ENCODE measurements at places on chromosomes 12 and 14.

DNA sequence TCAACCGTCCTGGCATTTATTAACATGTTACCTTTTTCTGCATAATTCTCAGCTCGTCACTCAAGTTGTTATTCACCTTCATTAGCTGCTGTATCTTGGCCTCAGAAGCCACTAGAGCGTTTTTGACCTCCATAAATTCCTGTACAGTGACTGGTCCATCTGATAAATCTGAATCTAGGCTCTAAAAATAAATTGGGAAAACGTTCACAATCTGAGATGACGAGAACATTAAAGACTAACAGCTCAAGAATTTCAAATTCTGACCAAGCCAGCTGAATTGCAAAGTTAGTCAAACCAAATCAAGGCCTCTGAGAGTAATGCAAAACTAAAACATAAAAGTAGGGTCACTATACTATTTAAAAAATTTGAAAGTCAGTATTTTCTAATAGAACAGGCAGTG is 45.0 kb downstream of the GIT2 start:
- DNase-seq, result no peak
- H3K4me1 ChIP-seq, result peaks cover 29% of the 10 kb centered on the region
- H3K4me3 ChIP-seq, result no peak overlapping the region
- H3K27ac ChIP-seq, result peak overlapping the region; percentile 2

GRCh38 chr12:117046011-117046369 is 53.2 kb downstream of the TESC start:
- H3K4me1 ChIP-seq, result no peaks in the 10 kb centered on the region
- H3K27me3 ChIP-seq, result peaks cover 11% of the 10 kb centered on the region
- H3K36me3 ChIP-seq, result no peaks in the 10 kb centered on the region
- DNase-seq, result no peak
- no peak overlapping the region for H3K27ac ChIP-seq

GRCh38 chr12:1919763-1920162 is 1.3 kb upstream of the CACNA2D4 start:
- H3K27me3 ChIP-seq, result no peaks in the 10 kb centered on the region
- H3K27ac ChIP-seq, result no peak overlapping the region
- H3K4me3 ChIP-seq, result no peak overlapping the region
- no peaks in the 10 kb centered on the region for H3K4me1 ChIP-seq
- DNase-seq, result no peak

- DNase-seq, result no peak
- H3K27ac ChIP-seq, result no peak overlapping the region
- H3K4me3 ChIP-seq, result no peak overlapping the region
- H3K27me3 ChIP-seq, result no peaks in the 10 kb centered on the region
- H3K36me3 ChIP-seq, result no peaks in the 10 kb centered on the region
- peaks cover 11% of the 10 kb centered on the region for H3K4me1 ChIP-seq
These were observed 11.2 kb downstream of the CEP170B start for GRCh38 chr14:104876251-104876699.

GRCh38 chr14:105746124-105746514 is 219.7 kb downstream of the TMEM121 start:
- no peak overlapping the region for H3K4me3 ChIP-seq
- H3K4me1 ChIP-seq, result no peaks in the 10 kb centered on the region
- no peaks in the 10 kb centered on the region for H3K36me3 ChIP-seq
- H3K27ac ChIP-seq, result no peak overlapping the region
- H3K27me3 ChIP-seq, result no peaks in the 10 kb centered on the region

GRCh38 chr12:115135800-115136211 is 451.8 kb upstream of the TBX3 start:
- peak; percentile 24 for DNase-seq
- H3K27me3 ChIP-seq, result no peaks in the 10 kb centered on the region
- no peak overlapping the region for H3K27ac ChIP-seq
- no peaks in the 10 kb centered on the region for H3K36me3 ChIP-seq

DNA sequence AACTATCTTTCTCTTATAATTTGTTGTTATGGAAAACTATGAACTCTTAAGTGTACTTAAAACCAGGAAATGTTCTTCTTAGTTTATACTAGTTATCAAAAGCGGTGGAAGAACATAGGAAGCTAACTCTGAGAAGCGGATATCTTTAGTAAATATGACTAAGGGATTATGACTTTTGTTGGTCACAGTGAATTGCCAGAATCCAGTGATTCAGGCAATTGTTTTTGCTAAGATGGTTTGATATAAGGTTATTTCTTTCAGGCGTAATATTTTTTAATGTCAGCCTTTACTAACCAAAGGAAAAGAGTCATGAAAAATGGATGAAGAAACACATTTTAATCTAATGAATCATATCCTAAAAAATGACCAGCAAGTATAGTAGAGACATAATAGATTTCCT is 473.5 kb downstream of the FOXG1 start:
- no peak overlapping the region for H3K27ac ChIP-seq
- H3K4me1 ChIP-seq, result no peaks in the 10 kb centered on the region
- H3K36me3 ChIP-seq, result no peaks in the 10 kb centered on the region
- no peak for DNase-seq
- no peaks in the 10 kb centered on the region for H3K27me3 ChIP-seq
- no peak overlapping the region for H3K4me3 ChIP-seq

DNA sequence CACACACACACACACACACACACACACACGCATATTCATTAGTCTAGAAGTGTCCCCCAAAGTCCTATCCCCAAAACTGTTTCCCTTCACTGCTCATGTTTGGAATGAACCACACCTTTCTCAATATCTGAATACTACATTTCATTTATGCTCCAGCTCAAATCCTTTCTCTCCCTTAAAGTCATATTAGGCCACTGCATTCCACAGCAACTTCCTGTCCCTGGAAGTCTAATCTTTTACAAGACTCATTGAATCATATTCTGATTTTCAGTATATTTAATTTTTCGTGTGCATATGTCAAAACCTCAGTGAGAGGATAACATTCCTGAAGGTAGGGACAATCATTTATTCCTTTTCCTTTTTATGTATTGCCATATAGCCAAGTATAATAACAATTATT is 155.6 kb upstream of the LMNTD1 start:
- no peaks in the 10 kb centered on the region for H3K4me1 ChIP-seq
- H3K36me3 ChIP-seq, result no peaks in the 10 kb centered on the region
- no peak for DNase-seq
- H3K4me3 ChIP-seq, result no peak overlapping the region
- H3K27me3 ChIP-seq, result no peaks in the 10 kb centered on the region

DNA sequence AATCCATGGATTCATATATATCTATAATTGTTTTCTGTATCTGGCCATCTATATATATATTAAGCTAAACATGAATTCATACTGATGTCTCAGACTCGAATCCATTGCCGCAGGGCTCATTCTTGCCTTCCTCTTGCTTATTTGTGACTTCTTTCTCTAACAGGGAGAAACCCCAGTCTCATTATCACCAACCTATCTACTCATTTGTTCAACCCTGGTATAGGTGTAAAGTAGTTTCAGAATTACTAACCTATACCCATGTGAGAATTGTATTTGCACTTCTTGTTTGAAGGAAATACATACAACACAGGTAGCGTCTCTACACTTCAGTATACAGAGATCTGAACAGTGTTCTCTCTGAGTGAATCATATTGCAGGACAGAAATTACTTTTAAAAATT is 77.7 kb downstream of the PTPN11 start:
- no peaks in the 10 kb centered on the region for H3K4me1 ChIP-seq
- DNase-seq, result no peak
- no peak overlapping the region for H3K4me3 ChIP-seq

GRCh38 chr12:1531153-1531653 is 63.2 kb downstream of the FBXL14 start:
- no peak overlapping the region for H3K27ac ChIP-seq
- H3K27me3 ChIP-seq, result peaks cover 64% of the 10 kb centered on the region
- H3K4me1 ChIP-seq, result peaks cover 20% of the 10 kb centered on the region
- DNase-seq, result no peak

- H3K27ac ChIP-seq, result no peak overlapping the region
- no peak overlapping the region for H3K4me3 ChIP-seq
- H3K4me1 ChIP-seq, result peaks cover 10% of the 10 kb centered on the region
- DNase-seq, result no peak
- H3K36me3 ChIP-seq, result no peaks in the 10 kb centered on the region
These were observed 23.0 kb downstream of the ZBTB39 start for GRCh38 chr12:56983386-56983785.

DNA sequence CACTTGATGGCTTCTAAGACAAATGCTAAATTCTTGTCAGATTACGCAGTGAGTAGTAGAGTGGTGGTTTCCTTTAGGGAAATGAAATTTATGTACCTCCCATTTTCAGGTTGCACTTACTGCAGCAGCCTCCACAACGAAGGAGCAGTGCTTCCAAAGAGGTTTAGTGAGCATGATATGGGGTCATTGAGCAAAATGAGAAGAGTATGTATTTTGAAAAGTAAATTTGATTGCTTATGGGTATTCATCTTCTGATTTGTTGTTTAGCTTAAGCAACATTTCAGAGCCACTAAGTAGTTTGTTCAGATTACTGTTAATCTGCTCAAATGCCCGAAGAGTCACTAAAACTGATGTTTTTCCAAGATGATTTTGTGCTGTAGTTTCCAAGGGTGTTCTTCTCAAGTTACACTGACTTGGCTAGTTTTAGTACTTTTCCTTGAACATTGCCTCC is 493.6 kb downstream of the PCNX1 start:
- H3K4me3 ChIP-seq, result no peak overlapping the region
- DNase-seq, result no peak
- H3K4me1 ChIP-seq, result no peaks in the 10 kb centered on the region
- H3K36me3 ChIP-seq, result no peaks in the 10 kb centered on the region
- no peaks in the 10 kb centered on the region for H3K27me3 ChIP-seq

DNA sequence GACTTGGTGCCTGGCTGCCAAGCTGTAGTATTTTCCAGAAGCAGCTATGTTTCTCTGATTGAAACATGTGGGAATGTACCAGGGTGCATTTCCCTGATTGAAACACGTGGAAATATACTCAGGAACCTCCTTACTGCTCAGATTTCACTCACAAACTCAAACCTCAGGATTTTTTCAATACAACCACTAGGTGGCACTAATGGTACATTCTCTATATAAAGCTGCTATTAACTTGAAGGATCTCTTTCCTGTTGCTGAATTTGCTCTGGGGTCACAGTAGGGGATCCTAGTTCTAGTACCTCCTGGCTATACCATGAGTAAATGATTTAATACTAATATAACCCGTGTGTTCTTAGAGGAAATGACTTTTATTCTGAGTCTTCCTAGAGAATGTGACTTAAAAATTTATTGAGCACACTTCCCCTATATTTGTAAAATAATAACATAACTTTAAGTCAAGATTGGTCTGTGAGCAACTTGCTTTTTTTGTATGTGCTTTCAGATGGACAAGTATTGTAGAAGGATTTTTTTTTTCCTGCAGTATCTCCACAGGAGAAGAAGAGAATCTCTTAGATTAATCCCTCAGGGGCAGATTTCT is 173.8 kb upstream of the MIS18BP1 start:
- no peak overlapping the region for H3K27ac ChIP-seq
- no peaks in the 10 kb centered on the region for H3K27me3 ChIP-seq

GRCh38 chr12:51592034-51592705 is 1.1 kb downstream of the SCN8A start:
- DNase-seq, result no peak
- H3K27me3 ChIP-seq, result peaks cover 66% of the 10 kb centered on the region
- H3K4me3 ChIP-seq, result no peak overlapping the region
- no peak overlapping the region for H3K27ac ChIP-seq

GRCh38 chr14:99323603-99324185 is 51.7 kb upstream of the BCL11B start:
- H3K4me3 ChIP-seq, result no peak overlapping the region
- DNase-seq, result no peak
- no peaks in the 10 kb centered on the region for H3K4me1 ChIP-seq
- no peak overlapping the region for H3K27ac ChIP-seq
- no peaks in the 10 kb centered on the region for H3K27me3 ChIP-seq

DNA sequence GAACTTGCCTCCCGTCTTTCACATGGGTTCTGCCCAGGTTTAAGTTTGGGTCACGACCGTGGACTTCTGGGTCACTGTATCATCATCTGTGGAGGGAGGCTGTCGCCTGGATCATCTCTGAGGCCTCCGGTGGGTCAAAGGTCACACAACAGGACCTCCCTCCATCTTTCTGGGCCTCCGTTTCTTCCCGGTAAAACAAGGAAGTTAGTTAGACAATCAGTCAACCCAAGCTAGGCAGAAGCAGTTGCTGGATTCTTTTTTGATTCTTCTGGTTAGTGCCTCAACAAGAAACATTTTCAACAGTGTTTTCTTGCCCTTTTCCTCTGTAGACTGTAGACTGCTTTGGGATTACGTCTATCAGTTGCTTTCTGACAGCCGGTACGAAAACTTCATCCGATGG is 186.6 kb upstream of the BCL2L14 start:
- no peak overlapping the region for H3K4me3 ChIP-seq
- H3K27ac ChIP-seq, result no peak overlapping the region
- H3K36me3 ChIP-seq, result no peaks in the 10 kb centered on the region
- DNase-seq, result no peak
- H3K27me3 ChIP-seq, result no peaks in the 10 kb centered on the region

- no peaks in the 10 kb centered on the region for H3K27me3 ChIP-seq
- no peak for DNase-seq
- no peak overlapping the region for H3K27ac ChIP-seq
- no peak overlapping the region for H3K4me3 ChIP-seq
- peaks cover 34% of the 10 kb centered on the region for H3K4me1 ChIP-seq
These were observed 179.1 kb upstream of the HIF1A start for GRCh38 chr14:61516118-61516743.

Measured in tibial nerve (tissue), 4 donors.